ENCODE measurements at places on chromosomes 5 and 9. TPM values are rescaled to one million over a fixed set of nuclear protein-coding genes. Genes with fewer than 3 reads are reported as not detected.

- no peak for DNase-seq
Measured at GRCh38 chr9:3768712-3769457, 243.1 kb upstream of the RFX3 start.

DNA sequence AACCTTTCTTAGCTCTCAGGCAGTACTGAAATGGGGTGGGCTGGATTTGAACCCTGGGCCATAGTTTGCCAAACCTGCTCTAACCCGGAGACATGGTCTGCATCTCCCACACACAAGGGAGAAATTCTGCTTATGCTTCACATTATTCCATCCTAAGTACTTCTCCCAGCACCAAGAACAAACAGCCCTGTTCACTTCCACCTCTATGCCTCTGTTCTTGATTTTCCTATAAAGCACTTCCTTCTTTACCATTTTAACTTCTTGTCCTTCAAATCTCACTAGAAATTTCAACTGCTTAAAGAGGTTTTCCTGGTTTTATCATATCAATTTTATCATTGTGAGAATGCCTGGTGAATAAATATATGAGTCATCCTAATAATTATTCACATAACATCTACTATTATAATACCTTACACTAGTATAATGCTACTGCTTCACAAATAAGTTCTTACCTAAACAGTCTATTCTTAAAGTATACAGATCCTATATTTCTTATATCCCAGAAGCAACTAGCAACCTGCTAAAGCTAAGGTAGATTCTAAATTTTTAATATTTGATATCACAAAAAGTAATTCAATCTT is 12.7 kb downstream of the FEM1C start:
- DNase-seq: no peak

GRCh38 chr9:35673132-35674024 is at the start of gene CA9:
TSS of gene CA9 (plus strand) at chr9:35673928. CDS start at chr9:35673960, 32 bp downstream.
- no peak for DNase-seq

DNA sequence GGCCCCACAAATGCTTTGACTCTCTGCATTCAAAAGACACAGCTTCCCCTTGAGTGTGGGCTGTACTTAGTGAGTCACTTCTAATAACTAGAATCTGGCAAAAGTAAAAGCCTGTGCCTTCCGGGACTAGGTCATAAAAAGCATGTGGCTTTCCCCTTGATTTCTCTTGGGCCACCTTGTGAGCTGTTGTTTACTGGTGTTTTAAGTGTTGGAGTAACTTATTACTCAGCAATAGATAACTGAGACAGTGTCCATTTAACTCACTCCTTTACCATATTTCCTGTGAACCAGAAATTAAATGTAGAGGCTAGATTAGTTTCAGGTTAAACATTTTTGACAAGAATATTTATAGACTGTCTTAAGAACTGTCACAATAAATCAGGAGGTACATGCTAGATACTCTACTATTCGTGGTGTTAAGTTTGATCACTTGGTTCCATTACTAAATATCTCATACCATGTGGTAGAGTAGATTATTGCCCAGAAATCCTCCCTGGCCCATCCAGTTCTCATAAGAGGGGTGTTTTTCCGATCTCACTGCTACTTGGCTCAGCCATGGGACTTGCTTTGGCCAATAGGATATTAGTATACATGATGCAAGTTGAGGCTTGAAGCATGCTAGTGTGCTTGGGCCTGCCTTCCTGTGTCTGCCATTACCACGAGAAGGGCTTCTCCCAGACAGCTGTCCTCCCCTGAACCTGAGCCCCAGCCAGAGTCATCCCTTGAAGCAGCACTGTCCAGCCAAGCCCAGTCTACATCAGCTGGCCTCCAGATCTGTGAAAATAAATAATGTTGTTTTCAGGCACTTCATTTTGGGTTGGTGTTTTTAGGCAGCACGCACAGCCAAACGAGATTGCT is 10.4 kb upstream of the CMBL start:
- DNase-seq: no peak

NRARP gene
- 8.3 TPM for total RNA-seq

PLPP1 gene
- total RNA-seq: 95.5 TPM

- DNase-seq: no peak
Measured at GRCh38 chr5:67100301-67100700, 96.3 kb downstream of the CD180 start.

C5orf52 gene
- not detected for total RNA-seq

All from spleen (tissue), 13 donors.